ENCODE measurements at places on chromosomes 13 and 19.
A peak's percentile ranks its signal among the peaks of the same experiment; 100 is the strongest.

DNA sequence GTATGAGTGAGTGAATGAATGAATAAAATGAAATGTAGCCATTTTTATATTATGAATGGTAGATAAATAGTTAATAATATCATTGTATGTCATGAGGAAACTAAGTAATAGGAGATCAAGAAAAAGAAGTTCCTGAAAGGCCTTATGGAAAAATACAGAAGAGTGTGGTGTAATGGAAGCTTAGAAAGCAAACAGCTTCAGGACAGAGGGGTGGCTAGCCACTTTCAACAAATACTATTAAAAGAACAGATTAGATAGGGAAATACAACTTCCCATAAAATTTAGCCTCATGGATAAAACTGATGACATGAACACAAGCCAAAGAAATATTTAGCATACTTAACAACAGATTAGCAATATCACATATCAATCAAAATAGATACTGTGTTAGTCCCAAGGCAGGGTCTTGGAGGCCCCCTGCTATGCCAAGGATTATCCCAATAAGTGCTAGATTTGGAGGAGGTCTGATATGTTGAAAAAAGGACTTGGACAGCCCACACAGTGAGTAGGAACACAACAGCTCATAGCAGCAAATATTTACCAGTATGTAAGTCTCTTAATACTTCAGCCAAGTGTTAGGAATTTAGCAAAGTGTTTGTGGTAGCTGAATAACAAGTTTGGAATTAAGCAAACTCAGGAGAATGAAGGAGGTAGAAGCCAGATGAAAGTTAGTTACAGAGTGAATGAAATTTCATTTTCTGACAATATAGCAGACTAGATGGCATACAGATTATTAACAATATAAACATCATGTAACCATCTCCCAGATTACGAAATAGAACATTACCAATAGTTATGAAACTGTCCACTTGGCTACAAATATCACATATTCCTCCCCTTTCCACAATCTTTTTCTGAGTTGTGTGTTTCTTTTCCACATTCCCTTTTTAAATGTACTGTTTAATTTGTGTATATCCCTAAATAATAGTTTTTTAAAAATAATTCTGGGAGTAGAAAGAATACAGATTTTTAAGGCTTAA lies 1632.0 kb downstream of the PCDH9 start:
- H3K36me3 ChIP-seq: no peaks in the 10 kb centered on the region
- H3K4me1 ChIP-seq: no peaks in the 10 kb centered on the region
- H3K4me3 ChIP-seq: no peak overlapping the region
- H3K27me3 ChIP-seq: no peaks in the 10 kb centered on the region
- no peak for DNase-seq

DNA sequence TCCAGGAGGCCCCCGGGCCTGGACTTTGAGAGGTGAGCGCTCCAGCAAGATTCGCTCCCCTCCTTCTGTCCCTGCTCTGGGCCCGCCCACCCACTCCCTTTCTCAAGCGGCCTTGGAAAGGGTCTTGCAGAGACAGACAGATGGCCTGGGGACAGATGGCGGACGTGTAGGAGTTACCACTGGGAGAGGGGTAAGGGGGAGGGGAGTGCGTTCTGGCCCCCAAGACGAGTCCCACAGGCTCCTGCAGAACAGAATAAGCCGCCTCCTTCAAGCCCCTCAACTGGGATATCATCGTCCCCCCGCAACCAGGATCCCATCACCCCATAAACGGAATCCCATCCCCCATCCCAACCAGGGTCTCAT lies 3.6 kb upstream of the TNFAIP8L1 start:
- H3K36me3 ChIP-seq: no peaks in the 10 kb centered on the region
- H3K4me1 ChIP-seq: peaks cover 12% of the 10 kb centered on the region
- DNase-seq: no peak
- peaks cover 12% of the 10 kb centered on the region for H3K27me3 ChIP-seq

- no peak for DNase-seq
- H3K27ac ChIP-seq: no peak overlapping the region
- H3K4me3 ChIP-seq: no peak overlapping the region
- no peaks in the 10 kb centered on the region for H3K4me1 ChIP-seq
- H3K27me3 ChIP-seq: no peaks in the 10 kb centered on the region
These were observed 4.6 kb upstream of the CPB2 start for GRCh38 chr13:46109451-46109850.

GRCh38 chr19:695352-695949 lies at the start of gene PRSS57:
Gene PRSS57 (minus strand): TSS chr19:695452. CDS start chr19:695430, 22 bp downstream.
- peaks cover 23% of the 10 kb centered on the region for H3K27me3 ChIP-seq
- no peak for DNase-seq
- no peak within 1 kb of the TSS for H3K4me3 ChIP-seq
- H3K36me3 ChIP-seq: no peaks in the 10 kb centered on the region

- DNase-seq: peak; percentile 86
- H3K4me1 ChIP-seq: peaks cover 10% of the 10 kb centered on the region
- H3K27me3 ChIP-seq: peaks cover 8% of the 10 kb centered on the region
- H3K36me3 ChIP-seq: no peaks in the 10 kb centered on the region
- H3K27ac ChIP-seq: no peak overlapping the region
These were observed 22.5 kb downstream of the IQCN start for GRCh38 chr19:18251587-18252369.

GRCh38 chr13:96824140-96824539 lies 170.1 kb downstream of the OXGR1 start:
- H3K27ac ChIP-seq: no peak overlapping the region
- no peaks in the 10 kb centered on the region for H3K36me3 ChIP-seq
- H3K27me3 ChIP-seq: no peaks in the 10 kb centered on the region

GRCh38 chr19:2324220-2324948 lies 4.0 kb downstream of the LSM7 start:
- H3K36me3 ChIP-seq: peaks cover 3% of the 10 kb centered on the region
- H3K4me3 ChIP-seq: no peak overlapping the region
- no peak overlapping the region for H3K27ac ChIP-seq
- H3K4me1 ChIP-seq: peaks cover 19% of the 10 kb centered on the region
- no peaks in the 10 kb centered on the region for H3K27me3 ChIP-seq

GRCh38 chr13:36089130-36089647 lies 42.0 kb downstream of the DCLK1 start:
- no peaks in the 10 kb centered on the region for H3K4me1 ChIP-seq
- no peaks in the 10 kb centered on the region for H3K27me3 ChIP-seq
- H3K36me3 ChIP-seq: no peaks in the 10 kb centered on the region
- H3K4me3 ChIP-seq: no peak overlapping the region
- no peak overlapping the region for H3K27ac ChIP-seq
- DNase-seq: no peak

DNA sequence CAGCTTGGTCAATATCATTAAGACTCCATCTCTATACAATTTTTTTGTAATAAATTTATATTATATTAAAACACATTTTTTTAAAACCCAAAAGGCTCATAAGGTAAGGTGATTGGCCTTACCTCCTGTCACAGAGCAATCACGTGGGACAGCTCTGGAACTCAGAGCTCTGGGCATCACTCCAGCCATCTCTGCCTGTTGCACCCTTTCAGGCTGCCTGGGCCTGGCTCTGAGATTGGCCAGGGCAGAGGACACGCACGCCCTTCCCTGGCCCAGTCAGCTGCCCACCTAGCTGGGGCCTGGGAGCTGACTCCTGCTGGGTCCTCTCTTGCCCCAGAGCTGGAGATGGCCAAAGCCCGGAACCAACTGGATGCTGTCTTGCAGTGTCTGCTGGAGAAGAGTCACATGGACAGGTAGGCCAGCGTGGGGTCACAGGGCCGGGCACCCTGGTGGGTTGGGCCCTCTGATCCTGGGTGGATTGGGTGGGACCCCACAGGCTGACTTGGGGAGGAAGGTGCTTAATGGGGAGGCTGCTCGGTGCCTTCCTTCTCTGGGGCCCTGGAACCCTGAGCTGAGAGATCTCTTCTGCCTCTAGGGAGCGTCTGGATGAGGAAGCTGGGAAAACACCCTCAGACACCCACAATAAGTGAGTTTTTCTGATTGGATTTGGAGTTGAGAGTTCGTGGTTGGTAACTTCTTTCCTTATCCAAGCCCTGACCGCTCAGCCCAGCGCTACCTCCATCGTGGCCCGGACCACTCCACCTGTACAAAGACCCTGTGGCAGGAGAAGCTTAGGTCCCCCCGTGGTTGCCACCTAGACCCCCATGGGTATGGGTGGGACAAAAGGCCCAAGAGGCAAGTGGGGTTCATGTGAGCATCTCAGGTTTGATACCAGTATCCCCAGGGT lies 3.7 kb downstream of the LIN37 start:
- peaks cover 3% of the 10 kb centered on the region for H3K27me3 ChIP-seq
- no peak overlapping the region for H3K27ac ChIP-seq
- H3K36me3 ChIP-seq: no peaks in the 10 kb centered on the region
- DNase-seq: peak; percentile 8
- H3K4me3 ChIP-seq: no peak overlapping the region
- H3K4me1 ChIP-seq: peaks cover 19% of the 10 kb centered on the region

DNA sequence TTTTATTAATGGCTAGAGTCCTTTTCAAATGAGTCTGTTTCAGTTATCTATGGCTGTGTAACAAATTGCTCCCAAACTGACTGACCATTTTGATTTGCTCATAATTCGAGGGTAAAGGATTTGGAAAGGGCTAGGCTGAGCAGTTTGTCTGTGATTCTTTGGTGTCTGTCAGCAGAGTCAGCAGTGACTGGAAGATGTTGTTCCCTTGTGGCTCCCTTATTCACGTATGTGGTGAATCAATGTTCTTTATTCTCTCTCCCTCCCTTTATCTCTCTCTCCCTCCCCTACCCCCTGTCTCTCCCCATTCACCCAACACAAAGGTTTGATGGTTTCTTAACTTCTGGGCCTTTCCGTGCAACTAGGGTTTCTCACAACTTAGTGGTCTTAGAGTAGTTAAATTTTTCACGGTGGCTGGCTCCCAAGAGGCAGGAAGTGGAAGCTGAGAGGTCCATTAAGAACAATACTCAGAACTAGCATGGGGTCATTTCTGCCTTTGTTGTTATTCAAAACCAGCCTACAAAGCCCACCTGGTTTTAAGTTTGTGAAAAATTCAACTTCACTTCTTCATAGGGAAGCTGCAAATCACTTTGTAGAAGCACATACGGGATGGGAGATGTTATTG lies 772.5 kb upstream of the SLITRK1 start:
- no peaks in the 10 kb centered on the region for H3K36me3 ChIP-seq
- no peaks in the 10 kb centered on the region for H3K4me1 ChIP-seq
- no peak for DNase-seq

DNA sequence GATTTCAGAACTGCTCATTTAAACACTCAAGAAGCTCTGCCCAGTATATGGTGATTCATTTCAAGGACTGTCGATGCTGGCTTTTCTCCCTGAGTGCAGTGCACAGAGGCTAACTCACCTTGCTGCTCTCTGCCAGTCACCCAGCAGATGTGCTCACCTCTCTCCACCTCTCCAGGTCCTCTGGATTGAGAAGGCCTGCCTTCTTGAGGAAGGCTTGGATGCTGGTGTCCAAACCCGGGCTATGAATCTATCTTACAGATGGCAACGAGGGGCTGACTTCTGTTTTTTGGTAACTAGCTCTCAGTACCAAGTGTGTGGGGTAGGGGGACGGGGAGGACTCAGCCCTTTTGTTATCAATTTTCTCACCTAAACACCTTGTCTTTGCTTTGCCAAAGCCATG lies 47.6 kb downstream of the TEX29 start:
- H3K4me3 ChIP-seq: no peak overlapping the region
- H3K4me1 ChIP-seq: no peaks in the 10 kb centered on the region
- no peak for DNase-seq
- H3K36me3 ChIP-seq: no peaks in the 10 kb centered on the region
- no peak overlapping the region for H3K27ac ChIP-seq
- no peaks in the 10 kb centered on the region for H3K27me3 ChIP-seq

- peak; percentile 76 for DNase-seq
- peak overlapping the region; percentile 63 for H3K27ac ChIP-seq
- no peaks in the 10 kb centered on the region for H3K36me3 ChIP-seq
These were observed 10.2 kb downstream of the OXGR1 start for GRCh38 chr13:96984051-96984508.

GRCh38 chr13:92074658-92075057 lies 676.2 kb downstream of the GPC5 start:
- H3K4me3 ChIP-seq: no peak overlapping the region
- H3K4me1 ChIP-seq: no peaks in the 10 kb centered on the region
- H3K36me3 ChIP-seq: no peaks in the 10 kb centered on the region
- no peaks in the 10 kb centered on the region for H3K27me3 ChIP-seq

- H3K36me3 ChIP-seq: no peaks in the 10 kb centered on the region
- peaks cover 16% of the 10 kb centered on the region for H3K4me1 ChIP-seq
- no peak overlapping the region for H3K4me3 ChIP-seq
- no peaks in the 10 kb centered on the region for H3K27me3 ChIP-seq
- peak overlapping the region; percentile 48 for H3K27ac ChIP-seq
- DNase-seq: no peak
These were observed 109.5 kb upstream of the SPATA13 start for GRCh38 chr13:24050796-24051715.

DNA sequence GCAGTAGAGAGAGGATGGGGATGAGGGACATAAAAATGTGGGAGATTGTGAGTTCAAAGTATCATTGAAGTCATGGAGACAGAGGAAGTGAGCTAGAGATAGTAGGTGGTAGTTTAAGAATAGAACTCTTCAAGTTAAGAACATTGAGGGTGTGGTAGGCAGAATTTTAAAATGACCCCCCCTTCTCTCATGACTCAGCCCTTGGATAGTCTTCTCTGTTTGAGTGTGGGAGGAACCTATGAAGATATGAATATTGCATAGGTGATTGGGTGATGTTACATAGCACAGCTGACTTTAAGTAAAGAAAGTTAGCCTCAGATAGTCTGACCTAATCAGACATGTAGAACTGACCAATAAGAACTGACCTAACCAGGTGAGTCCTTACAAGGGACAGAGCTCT lies 418.6 kb downstream of the FOXO1 start:
- DNase-seq: no peak
- no peak overlapping the region for H3K4me3 ChIP-seq
- no peaks in the 10 kb centered on the region for H3K4me1 ChIP-seq
- no peaks in the 10 kb centered on the region for H3K27me3 ChIP-seq

DNA sequence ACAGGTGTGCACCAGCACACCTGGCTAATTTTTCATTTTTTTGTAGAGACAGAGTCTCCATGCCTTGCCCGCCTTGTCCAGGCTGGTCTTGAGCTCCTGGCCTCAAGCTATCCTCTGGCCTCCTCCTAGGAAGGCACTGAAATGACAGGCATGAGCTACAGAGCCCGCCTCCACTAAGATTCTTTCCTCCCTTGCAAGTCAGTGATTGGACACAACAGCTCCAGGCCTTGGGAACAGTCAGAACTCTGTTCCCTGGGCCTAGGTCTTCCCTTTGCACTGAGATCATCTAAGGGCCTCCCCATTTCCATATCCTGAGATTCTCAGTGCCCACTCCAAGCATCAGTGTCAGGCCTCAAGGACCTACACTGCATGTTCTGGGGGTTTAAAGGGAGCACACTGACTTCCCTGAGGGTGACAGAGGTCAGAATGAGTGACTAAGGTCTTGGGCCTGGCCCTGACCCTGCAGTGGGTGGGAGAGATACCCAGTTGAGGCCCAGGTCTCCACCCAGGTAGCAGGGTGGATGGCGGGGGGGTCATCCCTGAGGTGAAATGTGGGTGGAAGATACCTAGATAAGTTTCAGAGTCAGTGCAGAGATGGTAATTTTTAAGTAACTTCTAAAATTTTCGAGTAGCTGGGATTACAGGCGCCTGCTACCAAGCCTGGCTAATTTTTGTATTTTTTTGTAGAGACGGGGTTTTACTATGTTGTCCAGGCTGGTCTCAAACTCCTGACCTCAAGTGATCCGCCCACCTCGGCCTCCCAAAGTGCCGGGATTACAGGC lies 17.3 kb upstream of the ERCC1 start:
- DNase-seq: no peak
- H3K4me1 ChIP-seq: peaks cover 43% of the 10 kb centered on the region
- peak overlapping the region; percentile 97 for H3K27ac ChIP-seq
- H3K4me3 ChIP-seq: no peak overlapping the region
- no peaks in the 10 kb centered on the region for H3K27me3 ChIP-seq

Data from transverse colon (tissue), 4 donors.